ENCODE measurements at places on chromosomes 6 and 20. TPM values are rescaled to one million over a fixed set of nuclear protein-coding genes. Genes with fewer than 3 reads are reported as not detected.

GRCh38 chr6:34370361-34370760 lies 22.1 kb downstream of the NUDT3 start:
- no peak for DNase-seq

DNA sequence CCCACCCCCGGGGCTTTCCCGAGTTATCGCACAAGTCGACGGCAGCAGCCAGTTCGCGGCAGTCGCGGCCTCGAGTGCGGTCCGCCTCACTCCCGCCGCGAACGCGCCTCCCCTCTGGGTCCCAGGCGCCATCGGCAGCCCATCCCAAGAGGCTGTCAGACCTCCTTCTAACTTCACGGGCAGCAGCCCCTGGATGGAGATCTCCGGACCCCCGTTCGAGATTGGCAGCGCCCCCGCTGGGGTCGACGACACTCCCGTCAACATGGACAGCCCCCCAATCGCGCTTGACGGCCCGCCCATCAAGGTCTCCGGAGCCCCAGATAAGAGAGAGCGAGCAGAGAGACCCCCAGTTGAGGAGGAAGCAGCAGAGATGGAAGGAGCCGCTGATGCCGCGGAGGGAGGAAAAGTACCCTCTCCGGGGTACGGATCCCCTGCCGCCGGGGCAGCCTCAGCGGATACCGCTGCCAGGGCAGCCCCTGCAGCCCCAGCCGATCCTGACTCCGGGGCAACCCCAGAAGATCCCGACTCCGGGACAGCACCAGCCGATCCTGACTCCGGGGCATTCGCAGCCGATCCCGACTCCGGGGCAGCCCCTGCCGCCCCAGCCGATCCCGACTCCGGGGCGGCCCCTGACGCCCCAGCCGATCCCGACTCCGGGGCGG lies 1.6 kb downstream of the GNAS start:
- no peak for DNase-seq

- peak; percentile 92 for DNase-seq
These were observed 22.2 kb upstream of the FOXC1 start for GRCh38 chr6:1587546-1587945.

DNA sequence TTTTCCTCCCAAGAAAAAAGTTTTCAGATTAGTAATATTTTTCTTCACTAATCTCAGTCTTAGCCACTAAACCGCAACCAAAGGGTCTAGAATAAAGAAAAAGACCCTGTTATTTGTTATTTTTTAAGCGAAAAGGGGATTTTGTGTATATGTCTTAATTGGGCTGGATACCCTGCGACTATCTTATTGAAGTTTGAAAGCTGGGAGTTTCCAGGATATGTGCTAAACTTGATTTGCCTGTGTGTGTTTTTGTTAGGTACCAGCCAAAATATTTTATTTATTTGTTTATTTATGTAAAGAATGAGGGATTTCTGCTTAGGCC lies 52.4 kb downstream of the TNFAIP3 start:
- DNase-seq = no peak

DNA sequence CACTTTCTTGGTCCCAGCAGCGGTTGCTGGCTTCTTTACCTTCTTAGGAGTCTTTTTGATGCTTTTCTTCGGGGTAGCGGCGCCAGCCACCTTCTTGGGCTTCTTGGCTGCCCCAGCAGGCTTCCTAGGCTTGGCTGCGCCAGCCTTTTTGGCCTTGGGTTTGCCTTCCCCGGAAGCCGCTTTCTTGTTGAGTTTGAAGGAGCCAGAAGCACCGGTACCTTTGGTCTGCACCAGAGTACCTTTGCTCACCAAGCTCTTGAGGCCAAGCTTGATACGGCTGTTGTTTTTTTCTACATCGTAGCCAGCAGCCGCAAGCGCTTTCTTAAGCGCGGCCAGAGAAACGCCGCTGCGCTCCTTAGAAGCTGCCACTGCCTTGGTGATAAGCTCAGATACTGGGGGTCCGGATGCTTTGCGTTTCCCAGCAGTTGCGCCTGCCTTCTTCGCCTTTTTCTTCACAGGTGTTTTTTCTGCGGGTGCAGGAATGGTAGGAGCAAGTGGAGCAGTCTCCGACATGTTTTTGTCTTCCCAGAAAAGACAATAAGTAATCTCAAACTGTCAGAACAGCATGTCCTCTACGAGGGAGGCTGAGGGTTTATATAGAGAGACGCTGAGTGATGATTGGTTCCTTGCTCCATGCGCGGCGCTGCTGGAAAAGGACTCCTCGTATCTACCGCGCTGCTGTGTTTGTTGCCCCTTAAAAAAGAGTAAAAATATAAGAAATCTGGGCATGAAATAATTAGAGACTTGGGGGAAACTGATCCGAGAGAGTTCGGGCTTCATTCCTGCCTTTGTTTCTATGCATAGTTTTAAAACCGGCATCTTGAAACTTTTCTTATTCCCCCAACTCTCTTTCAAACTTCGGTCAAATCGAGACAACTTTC lies 130.3 kb upstream of the BTN3A2 start:
- DNase-seq = no peak

DNA sequence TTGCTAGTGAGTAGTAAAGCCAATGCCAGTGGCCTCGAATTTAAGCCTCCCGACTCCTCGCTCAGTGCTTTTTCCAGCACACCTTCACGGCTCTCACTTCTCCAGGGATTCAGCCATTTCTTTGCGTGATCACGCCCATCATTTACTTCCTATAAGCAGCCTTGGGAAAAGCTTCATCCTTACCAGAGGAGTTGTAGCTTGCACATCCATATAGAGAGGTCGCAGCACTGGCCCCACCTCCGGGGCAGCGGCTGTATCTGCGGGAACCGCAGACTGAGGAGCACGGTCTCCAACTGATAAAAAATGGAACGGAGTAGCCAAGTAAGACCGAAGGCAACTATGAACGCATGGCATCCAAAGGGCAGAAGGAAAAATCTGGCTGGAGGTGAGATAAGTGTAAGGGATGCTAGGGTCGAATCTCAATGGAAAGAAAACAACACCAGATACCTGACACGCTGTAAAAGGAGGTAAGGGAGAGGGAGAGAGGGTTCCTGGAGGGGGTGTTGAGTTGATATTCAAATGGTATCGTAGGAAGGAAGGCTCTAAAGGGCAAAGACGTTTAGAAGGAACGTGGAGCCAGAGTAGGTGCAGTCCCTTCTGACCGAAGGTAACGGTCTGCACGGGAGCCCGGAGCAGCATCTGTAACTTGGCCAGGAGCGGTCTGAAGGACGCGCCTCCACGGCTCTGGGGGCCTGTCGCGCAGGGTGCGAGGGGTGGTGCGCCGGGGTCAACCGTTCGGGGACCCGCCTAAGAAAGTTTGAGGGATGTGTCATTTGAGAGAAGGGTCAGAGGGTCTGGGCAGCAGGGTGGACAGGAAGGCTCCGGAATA lies 640 bp downstream of the NFS1 start:
- no peak for DNase-seq

DNA sequence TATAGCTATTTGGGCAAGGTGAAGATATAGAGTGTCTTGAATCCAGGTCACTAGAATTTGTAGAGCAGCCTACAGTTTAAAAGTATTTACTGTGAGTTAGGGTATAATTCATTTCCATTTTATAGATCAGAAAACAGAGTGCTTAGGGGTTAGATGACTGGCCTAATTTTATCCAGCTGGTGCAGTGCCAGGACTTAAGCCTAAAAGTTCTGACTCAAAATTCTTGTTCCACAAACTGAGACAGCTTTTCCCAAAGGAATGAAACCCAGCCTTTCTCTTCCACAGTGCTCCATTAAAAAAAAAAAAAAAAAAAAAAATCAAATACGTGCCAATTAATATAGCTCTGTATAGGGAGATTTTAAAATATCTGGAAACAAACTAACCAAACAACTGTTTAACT lies 441.0 kb upstream of the MARCKS start:
- no peak for DNase-seq

DNA sequence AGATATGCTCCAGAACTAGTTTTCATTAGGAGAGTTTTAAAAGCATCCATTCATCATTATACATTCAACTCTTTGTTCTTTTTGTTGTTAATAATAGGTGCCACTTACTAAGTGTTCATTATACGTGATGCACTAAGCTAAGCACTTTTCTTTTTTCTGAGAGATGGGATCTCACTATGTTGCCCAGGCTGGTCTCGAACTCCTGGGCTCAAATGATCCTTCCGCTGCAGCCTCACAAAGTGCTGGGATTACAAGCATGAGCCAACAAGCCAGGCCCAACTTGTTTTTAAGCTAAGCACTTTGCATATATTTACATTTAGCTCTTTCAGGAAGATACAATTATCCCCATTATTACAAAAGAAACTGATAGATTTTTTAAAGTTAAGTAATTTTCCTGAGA lies 5.7 kb upstream of the GFOD1 start:
- DNase-seq = no peak

DNA sequence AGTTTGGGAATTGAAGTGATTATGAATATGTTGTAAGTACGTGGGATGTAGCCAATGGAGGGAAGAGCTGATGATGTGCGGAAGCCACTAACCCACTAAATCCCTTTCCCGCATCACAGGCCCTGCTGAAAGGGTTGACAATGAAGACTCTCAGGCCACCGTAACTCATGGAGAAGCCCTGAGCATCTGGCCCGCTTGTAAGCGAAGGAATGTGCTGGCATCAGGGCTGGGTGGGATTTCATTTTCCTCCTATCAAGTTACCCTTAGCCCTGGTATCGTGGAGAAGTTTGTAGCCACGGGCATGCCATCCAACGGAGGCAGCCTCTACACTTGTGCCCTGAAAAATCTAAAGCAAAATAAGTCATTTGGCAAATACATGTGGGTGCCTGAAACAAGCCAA lies 355.0 kb downstream of the CDH26 start:
- DNase-seq = no peak

DNA sequence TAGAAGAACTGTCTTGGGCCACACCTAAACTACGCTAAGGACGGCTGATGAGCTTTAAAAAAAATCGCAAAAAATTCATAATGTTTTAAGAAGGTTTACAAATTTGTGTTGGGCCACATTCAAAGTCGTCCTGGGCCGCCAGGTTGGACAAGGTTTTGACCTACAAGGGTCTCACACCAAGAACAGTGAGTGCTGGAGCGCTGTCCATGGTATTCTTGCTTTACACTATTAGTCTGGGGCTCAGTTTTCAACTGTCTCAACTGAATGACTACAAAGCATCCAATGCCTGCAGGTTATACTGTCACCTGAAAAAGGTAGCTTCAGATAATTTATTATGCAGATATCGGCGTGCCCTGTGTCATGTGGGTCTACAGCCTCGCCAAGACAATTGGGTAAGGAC lies 3.7 kb upstream of the FAXC start:
- DNase-seq = no peak

DNA sequence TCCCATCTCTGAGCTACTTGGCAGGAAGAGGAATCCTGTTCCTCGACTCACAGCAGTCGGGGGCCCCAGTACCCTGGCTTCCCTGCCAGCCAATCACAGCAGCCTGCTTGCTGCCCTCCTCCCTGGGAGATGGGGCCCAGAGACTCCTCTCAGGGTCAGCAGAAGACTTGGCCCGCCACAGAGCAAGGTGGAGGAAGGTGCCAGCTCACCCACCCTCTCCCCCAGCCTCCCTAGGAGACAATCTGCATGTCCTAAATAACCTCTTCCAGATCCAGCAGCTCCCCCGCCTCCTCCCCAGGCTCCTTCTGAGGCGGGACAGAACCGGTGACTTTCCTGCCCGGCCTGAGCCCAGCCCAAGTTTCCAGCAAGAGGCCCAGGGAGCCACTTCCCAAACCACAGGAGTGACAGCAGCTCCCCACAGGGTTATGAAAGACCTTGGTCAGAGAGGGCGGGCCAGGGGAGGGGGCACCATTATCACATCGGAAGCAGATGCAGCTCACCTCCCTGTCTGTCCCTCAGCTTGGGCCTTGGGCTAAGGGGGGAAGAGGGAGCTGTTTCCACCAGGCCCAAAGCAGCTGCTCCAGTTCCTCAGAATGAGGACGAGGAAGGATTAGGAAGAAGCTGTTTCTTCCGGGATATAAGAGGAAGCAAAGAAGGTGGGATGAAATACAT lies 2.3 kb downstream of the CCND3 start:
- peak; percentile 90 for DNase-seq

DNA sequence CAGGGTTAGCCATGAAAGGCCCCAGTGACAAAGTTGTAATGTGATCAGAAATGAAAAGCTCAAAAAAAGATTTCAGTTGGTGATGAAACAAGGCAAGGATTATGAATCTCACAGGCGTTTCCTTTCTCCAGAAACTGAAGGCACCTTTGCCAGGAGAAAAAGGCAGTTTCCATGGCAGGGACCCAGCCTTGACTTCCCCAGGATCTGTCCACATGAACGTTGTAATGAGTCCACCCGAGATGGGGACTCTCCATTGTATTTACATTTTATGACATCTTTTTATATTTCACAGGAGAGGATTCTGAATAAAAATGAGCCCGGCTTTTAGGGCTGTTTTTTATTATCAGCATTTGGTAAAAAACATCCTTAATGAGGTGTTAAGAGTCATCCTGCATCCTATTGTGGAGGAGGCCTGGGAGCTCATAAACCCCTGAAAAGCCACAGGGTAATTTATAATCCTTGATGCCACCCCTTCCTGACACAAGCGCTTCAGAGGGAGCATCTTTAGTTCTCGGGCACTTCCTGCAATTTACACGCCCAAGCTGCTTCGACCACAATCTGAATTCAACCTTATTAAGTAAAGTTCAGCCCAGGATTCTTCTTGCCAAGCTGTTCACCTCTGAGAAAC lies 74.1 kb upstream of the SALL4 start:
- no peak for DNase-seq

- DNase-seq = no peak
These were observed 29.3 kb downstream of the NSFL1C start for GRCh38 chr20:1437235-1437904.

- DNase-seq = no peak
These were observed 104.4 kb upstream of the SYNCRIP start for GRCh38 chr6:85747093-85747492.

DNA sequence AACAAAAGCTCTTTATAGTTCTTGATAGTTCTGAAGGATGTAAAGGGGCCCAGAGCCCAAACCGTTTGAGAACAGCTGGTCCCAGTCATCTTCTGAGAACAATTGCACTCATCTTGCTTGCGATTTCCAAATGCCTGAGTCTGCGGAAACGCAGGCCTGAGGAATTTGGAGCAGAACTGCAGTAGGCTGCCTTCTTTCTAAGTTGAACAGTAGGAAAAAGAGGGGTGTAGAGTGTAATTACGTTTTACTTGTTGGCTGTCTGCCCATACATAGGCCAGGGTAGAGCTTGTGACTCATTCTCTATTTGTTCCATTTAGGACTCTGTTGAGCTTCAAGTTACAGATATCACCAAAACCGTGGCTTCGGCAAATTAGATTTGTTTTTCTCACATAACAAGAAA lies 42.0 kb upstream of the KIF16B start:
- no peak for DNase-seq

EYA2 gene
- total RNA-seq = 8.1 TPM

SUPT3H gene
- total RNA-seq = 4.2 TPM

MYT1 gene
- total RNA-seq = not detected

FAXC gene
- total RNA-seq = 6.6 TPM

DLL1 gene
- 43.5 TPM for total RNA-seq

PSORS1C1 gene
- total RNA-seq = 9.6 TPM

SLC17A2 gene
- not detected for total RNA-seq
